ENCODE measurements at places on chromosomes 3 and 15. TPM values are rescaled to one million over a fixed set of nuclear protein-coding genes. Genes with fewer than 3 reads are reported as not detected.

CSPG4 gene
- total RNA-seq: 2.1 TPM

TRPC1 gene
- total RNA-seq: 1.8 TPM

HTR3E gene
- 0.52 TPM for total RNA-seq

GABRR3 gene
- total RNA-seq: not detected

GOLGA6B gene
- not detected for total RNA-seq

DNA sequence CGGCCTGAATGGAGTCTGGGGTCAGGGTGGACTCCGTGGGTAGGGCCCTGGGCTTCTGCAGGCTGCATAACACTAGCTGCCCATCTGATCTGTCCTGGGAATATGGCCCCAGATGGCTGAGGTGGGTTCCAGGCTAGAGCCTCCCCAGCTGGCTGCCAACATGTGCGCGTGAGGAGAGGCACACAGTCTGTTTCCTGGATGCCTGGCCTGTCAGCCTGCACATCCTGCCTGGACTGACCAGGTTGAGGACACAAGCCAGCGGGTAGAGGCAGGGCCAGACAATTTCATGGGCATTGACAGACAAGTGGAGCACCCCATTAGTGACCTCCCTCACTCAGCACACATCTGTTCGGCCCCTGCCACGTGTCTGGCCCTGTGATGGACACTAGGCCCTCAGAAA, 29.8 kb upstream of the RPL29 start:
- no peak for DNase-seq

- no peak for DNase-seq
Observed at GRCh38 chr3:178310949-178311348, 225.3 kb upstream of the KCNMB2 start.

DNA sequence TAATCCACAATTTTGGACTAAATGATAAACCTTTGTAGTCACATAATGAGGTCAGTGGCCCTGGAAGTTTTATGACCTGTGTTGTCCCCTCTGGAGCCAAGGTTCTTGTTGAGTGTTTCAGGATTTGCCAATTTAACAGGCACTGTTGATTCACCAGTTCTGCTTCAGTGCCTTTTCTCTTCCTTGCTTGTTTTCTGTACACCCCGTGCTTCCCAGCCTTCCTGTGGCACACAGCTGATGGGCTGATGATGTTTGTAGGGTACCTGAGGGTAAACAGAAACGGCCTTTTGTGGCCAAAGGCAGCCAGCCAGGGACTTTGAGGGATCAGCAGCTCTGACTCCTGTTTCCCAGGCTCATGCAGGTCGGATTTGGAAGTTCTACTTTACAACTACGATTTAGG, 13.3 kb downstream of the GYG1 start:
- no peak for DNase-seq

DNA sequence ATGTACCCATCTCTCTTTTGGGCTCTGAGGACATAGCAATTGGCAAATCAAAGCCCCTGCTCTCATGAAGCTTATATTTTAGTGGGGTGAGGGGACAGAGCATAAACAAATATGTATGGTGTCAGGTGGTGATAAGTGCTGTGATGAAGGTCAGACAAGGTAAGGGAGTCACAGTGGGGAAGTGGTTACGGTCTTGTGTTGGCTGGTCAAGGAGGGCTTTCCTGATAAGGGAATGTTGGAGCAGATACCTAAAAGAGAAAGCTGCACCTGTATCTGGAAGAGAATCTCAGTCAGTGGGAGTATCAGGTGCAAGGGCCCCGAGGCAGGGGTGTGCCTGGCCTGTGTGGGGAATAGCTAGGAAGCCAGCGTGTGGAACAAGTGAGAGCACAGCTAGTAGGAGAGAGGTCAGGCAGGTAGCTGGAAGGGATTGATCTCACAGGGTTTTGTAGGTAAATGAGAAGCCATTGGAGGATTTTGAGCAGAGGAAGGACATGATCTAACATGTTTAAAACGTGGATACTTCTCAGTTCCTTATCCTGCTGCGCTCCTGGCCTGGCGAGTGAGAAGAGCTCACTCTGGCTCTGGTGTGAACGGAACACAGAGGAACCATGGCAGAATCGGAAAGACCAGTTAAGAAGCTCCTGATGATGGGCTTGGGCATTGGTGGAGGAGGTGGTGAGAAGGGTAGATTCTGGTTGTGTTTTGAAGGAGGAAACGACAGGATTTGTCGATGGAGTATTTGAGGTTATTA, 35.5 kb downstream of the MRAS start:
- no peak for DNase-seq

DNA sequence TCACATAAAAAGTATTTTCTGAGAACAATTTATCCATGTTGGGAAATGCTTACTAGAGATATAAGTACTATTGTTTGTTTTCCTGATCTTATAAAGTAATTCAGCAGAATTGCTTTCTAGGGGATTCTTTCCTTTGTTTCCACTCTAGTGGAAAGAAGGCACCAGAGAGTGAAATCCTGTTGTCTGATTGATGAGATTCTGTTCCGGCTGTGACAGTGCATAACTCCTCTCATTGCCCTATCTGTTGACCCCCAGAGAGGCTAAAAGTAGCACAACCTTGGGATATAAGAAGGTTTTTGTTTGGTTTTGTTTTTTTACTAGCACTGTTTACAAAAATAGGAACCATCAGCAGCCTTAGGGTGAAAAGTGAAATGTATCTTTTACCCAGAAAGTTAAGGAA, 114.1 kb downstream of the ALCAM start:
- DNase-seq: no peak

- peak; percentile 80 for DNase-seq
Observed at GRCh38 chr3:141303481-141304223, 64.7 kb upstream of the ZBTB38 start.

GRCh38 chr3:4950351-4950784, 28.9 kb upstream of the BHLHE40 start:
- DNase-seq: no peak

GRCh38 chr3:9942934-9943690, 9.1 kb downstream of the PRRT3 start:
- DNase-seq: no peak

- DNase-seq: no peak
Observed at GRCh38 chr15:73948982-73949381, 22.7 kb downstream of the LOXL1 start.

DNA sequence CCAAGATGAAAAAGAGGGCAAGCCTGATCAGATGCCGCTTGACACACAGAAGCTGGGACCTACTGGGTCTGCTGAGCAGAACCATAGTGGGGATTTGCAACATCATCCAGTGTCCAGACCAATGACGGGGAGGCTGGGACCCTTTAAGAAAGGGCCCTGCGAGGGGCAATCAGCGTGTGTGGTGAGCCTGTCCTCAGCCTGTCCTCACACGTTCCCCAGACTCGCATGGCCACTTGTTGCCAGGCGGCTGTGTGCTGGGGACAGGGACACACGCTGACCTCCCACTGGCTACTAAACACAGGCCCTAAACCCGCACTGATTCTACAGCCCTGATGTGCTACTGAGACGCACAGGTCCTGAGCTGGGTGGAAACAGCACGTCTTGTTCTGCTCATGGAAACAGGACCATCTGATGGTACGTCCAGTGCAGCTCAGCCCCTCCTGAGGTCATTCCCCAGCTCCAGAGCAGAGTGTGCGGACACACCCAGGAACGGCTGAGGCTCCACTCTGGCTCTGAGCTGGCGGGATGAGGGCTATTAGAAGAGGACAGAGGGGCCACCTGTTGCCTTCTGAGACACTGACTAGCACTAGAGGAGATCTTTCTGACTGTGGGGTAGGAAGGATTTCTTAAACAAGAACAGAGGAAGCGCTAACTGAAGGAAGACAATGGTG, 24.4 kb downstream of the PCSK6 start:
- no peak for DNase-seq

- DNase-seq: no peak
Observed at GRCh38 chr3:71905426-71905825, 120.5 kb upstream of the PROK2 start.

DNA sequence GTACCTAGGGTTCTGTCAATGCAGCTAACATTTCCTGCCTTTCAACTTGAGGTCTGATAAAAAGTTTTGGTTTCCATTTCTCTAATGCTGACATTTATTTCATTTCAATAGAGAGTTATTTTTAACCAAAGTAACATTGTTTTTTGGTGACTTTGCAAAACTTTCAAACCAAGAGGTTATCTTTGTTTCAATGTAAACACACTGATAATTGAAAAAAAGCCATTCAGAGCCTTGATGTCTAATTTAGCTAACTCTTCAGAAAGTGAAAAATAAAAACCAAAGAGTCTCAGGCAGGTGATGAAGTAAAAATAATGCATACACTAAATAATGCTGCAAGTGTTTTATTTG, 9.6 kb upstream of the TIPARP start:
- DNase-seq: no peak

DNA sequence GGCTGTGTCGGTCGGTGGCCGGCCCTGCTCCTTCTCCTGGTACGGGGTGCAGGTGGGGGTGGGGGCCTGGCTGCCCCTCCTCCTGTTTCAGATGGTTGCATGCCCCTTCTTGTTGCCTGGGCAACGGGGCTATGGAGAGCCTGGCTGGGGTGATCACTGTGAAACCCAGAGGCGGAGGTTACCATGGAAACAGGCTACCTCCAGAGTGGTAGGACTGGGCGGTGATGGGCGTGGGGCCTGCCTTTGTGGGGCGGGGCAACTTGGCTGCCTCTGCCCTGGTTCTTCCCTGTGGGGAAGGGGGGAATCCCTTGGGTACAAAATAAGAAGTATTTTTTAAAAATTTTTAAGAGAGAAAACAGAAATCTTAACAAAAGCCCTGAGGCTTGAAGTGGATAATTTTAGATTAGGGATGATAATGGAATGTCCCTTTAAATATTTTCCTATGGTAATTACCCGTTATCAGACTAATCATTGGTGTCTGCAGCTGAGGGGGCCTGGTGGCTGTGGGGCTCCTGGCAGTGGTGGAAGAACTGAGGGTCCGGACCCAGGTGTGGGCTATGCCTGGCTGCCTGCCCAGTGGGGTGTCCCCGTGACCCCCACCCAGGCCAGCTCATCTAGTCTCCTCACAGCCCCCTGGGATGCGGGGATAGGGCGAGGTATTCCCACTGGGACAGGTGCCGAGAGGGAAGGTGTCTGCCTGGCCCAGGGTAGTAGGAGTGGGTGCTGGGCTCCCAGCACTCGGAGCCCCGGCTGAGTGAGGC, 32.5 kb downstream of the PLXNA1 start:
- no peak for DNase-seq

DNA sequence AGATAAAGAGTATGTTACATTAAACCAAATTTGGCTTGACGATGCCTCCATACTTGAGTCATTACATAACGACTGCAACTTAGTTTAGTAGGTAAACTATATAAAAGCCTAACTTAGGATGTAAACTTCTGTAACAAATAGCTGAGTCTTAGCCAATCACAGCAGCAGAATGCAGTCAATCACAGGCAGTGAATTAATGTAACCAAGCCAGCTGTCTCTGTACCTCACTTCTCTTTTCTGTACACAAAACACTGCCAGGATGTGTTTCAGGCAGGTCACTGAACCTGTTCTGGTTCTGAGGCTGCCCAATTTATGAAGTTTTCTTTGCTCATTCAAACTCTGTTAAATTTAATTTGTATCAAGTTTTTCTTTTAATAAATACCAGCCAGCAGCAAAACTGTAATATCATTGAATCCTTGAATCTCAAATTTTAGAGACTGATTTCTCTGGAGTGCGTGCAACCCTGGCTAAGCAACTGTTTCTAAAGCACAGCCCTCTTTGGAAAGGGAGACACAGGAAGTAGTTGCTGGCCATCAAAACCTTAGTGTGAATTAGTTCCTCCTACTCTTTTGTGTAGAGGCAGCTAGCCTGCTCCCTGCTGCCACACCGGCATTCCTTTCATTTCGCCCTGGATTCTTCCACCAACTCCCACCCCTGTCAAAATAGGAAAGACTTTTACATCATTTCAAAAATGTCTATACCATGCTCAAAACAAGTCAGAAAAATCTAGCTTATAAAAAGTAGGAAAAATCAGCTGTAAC, 15.2 kb downstream of the RFTN1 start:
- no peak for DNase-seq

DNA sequence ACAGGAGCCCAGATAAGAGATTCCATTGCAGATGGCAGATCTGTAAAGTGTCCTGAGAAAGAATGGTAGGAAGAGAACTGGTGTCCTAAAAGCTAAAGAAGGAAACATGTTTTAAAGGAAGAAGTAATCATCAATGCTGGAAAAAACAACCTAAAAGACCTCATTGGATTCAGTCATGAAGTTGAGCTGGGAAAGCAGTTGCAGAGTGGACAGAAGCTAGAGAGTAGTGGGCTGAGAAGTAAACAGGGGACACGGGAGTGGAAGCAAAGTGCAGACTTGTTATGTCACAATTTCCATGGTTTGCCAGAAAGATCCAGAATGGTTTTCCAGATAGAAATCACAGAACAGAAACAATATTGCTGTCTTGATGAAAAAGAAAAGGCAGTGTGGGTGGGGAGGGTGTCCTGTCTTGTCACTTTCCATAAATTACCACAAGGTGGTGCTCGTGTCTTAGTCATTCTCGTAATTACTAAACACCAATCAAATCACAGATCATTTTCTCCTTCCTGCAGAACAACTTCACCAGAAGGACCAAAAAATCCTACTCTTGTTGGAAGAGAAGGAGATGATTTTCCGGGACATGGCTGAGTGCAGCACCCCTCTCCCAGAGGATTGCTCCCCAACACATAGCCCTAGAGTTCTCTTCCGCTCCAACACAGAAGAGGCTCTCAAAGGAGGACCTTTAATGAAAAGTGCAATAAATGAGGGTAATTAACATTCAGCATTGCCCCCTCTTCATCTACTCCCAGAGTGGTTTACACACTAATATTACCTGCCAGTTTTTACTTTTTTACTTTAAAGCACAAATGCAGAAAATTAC, 64.5 kb downstream of the KLHL25 start:
- peak; percentile 70 for DNase-seq

GRCh38 chr3:73509066-73509465, 115.7 kb downstream of the PDZRN3 start:
- no peak for DNase-seq

DNA sequence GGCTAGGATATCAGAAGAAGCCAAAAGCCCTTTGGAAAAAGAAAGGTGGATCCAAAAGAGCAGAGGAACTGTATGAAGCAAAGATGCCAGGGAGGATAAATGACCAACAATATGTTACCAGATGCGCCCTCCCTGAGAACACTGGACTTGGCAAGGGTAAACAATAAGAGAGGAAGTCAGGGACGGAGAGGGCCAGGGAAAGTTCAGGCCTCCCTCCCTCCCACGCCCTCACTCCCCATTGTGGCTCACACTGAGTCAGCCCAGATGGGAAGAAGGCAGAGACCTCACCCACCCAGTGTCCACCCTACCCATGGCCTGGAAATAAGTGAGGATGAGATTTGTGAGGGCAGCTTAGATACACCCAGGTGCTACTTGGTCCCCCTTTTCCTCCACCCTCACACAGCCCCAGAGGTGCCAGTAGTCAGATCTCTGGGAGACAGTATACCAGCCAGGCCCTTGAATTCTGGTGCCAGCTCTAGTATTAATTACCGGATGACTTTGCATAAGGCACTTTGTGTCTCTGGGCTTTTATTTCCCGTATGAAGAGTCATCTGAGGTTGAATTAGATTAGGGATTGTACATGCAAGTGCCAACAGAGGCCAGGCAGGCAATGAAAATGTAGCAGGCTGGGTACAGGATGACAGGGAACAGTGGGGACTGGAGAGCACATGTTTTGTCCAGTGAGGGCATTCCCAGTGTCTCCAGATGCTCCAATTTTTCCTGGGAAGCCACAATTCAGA, 35.1 kb upstream of the FRMD4B start:
- no peak for DNase-seq
